ENCODE measurements at places on chromosomes 4 and X. TPM values are rescaled to one million over a fixed set of nuclear protein-coding genes. Genes with fewer than 3 reads are reported as not detected.

DNA sequence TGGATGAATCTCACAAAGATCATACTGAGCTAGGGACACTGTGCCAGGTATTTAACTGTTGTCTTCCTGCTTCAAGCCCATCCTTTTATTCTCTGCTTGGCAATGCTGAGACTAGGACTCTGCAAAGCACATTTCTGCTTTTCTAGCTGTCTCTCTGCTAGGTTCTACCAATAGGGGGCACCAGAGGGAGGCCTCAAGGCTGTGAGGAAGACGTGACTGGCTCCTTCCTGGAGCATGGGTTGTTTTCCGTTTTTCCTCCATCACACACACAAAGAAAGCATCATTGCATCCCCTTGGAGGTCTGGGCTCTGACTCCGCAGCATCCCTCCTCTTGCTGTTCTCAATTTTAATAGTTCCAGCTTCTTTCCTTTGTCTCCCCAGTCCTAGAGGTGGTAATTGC is 10.9 kb upstream of the DCTD start:
- DNase-seq, result no peak

DNA sequence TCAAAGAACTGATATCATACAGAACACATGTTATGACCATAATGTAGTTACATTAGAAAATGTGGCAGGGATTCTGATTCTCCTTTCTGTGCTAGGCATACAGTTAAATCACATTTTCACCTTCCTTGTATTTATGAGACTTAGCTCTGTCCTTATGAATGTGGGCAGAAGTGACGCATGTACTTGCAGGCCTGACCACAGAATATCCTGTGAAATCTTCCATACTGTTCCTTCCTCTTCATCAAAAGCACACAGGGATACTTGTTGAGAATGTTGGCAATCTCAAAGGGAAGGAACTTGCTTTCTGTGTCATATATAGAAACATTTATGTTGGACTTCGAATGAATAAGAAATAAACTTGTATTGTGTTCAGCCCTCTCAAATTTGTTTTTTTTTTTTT is 17.2 kb upstream of the MYOZ2 start:
- no peak for DNase-seq

- no peak for DNase-seq
These were observed 162.1 kb upstream of the EMCN start for GRCh38 chr4:100679926-100680325.

GRCh38 chrX:17679820-17680219 is 57.5 kb upstream of the SCML1 start:
- DNase-seq, result no peak

- no peak for DNase-seq
These were observed 14.7 kb upstream of the EPGN start for GRCh38 chr4:74293558-74293957.

DNA sequence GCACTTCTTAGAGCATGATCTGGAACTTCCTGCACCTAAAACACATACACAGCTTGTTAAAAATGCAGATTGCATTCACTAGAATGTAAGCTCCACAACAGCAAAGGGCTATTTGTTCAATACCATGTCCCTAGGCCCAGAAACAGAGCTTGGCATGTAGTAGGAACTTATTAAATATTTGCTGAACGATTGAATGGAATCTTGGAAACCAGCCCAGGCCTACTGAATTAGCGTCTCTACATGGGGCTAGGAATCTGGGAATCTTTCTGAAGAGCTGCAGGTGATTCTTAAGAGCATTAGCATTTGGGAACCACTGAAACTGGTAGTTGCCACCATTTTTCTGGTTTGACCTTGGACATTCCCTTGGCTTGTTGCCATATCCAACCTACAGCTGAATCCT is 234.1 kb downstream of the STIM2 start:
- no peak for DNase-seq

DNA sequence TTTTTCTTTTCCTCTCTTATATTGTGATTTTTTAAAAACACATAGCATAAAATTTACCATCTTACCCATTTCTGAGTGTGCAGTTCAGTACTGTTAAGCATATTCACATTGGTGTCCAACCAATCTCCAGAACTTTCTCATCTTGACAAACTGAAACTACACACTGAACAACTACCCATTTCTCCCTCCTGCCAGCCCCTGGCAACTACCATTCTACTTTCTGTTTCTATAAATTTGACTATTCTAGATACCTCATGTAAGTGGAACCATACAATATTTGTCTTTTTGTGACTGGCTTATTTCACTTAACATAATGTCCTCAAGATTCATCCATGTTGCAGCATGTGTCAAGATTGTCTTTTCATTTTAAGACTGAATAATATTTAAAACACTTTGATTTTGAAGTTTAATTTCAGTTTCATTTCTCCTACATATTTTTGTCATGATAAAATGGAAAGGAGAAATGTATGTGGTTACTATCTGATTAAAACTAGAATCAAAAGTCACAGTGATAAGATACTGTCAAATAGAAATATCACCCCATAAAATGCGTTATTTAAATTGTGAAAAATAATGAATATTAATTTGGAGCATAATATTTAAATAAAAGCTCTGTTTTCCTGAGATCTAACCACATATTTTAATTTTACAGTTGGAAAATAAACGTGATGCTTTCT is 122.8 kb downstream of the DIPK2B start:
- no peak for DNase-seq

DNA sequence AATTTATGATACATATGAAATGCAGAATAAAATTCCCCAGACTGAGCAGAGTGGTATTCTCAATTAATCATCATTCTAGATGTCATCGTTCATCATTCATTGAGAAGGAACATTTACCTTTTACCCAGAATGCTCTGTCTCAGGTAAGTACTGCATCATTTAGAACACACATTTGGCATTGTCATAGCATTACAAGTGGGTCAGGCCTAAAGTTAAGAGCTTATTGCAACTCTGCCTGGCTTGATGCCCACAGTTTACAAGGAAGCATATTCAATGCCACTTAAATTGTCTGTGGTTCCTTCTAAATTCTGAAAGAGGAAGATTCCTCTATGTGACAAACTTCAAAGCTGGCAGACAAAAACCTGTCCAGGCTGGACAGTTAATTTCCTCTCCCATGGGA is 87.3 kb downstream of the CAMK2D start:
- DNase-seq, result no peak

- DNase-seq, result no peak
These were observed 114.0 kb upstream of the FRG1 start for GRCh38 chr4:189826657-189827056.

DNA sequence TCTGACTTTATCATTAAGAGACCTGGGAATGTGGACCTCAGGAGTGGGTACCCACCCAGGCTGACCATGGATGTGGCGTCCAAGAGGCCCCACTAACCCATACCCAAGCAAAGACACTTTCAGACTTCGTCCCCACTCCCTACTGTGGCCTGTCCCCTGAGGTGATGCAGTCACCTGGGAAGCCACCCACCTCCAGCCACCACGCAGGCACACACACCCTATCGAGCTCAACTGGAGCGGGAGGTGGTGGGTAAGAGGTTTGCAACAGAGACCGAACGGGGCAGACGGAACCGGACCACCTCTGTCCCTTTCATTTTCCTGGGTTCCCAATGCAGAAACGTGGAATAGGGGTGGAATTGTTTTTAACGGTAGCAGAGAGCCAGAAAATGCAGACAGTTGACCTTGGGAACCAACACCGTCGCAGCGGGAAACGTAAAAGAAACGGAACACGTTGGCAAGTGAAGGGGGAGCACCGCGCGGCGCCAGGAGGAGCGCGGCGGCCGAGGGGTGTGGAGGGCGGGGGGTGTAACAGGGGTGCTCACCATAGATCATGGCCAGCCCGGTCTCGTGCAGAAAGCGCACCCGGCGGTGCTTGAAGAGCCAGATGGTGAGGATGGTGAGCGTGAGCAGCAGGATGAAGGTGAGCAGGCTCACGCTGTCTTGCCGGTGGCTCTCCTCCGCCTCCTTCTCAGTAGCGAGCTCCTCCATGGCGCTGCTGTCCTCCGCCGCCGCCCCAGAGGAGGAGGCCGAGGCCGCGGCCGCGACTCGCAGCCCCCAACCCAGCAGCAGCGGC is 559 bp downstream of the SLC9A7 start:
- no peak for DNase-seq

- peak; percentile 3 for DNase-seq
These were observed 137.4 kb downstream of the DKK2 start for GRCh38 chr4:106898621-106899230.

GRCh38 chrX:121216641-121217374 is 169.4 kb downstream of the GLUD2 start:
- DNase-seq, result no peak

- no peak for DNase-seq
These were observed 187.7 kb upstream of the GATB start for GRCh38 chr4:151948351-151949016.

GRCh38 chr4:40455340-40455902 is 120.3 kb downstream of the CHRNA9 start:
- no peak for DNase-seq

DNA sequence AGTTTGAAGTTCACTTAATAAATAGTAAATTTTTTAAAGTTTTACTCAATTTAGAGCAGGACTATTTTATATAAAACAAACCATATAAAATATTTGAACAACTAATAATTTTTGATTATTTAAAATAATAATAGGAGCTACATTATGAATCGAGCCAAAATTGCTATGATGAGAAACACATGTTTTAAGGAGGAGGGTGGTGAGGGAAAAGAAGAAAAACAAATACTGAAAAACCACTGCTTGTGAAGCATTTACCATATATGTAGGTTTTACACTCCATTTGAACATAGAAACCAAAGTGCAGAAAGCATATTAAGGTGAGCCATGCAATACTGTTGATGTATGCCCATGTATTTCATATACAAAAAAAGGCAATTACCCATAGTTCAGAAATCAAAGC is 448.9 kb downstream of the FSTL5 start:
- no peak for DNase-seq

GRCh38 chr4:6262847-6263487 is 6.7 kb upstream of the WFS1 start:
- no peak for DNase-seq

- DNase-seq, result no peak
These were observed 18.8 kb upstream of the MXD4 start for GRCh38 chr4:2280531-2281300.

GRCh38 chr4:12852338-12853307 is 631.5 kb downstream of the RAB28 start:
- DNase-seq, result peak; percentile 53

GRCh38 chr4:145644699-145645098 is 25.5 kb downstream of the MMAA start:
- no peak for DNase-seq

DNA sequence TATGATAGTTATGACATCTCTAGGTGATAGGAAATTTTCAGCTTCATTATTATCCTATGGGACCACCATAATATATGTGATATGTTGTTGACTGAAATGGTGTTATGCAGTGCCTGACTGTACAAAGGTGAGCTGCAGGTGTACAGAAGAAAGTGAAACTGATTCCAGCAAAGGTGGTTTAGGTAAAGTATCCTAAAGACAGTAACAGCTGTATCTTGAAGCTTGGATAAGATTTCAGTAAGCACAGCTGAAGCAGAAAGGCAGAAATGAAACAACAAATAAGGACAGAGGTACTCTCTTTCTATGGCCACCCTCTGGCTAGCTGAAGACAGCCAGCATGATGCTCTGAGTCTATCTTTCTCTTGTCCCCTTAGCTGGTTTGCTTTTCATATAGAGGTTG is 30.0 kb upstream of the PGK1 start:
- DNase-seq, result no peak

Gene CCSER1
- total RNA-seq, result 200 TPM

Gene GPC4
- 4.2 TPM for total RNA-seq

Gene ZC4H2
- total RNA-seq, result 14.1 TPM

Gene KLKB1
- total RNA-seq, result 0.45 TPM

Gene JADE1
- 33.5 TPM for total RNA-seq

Gene RS1
- total RNA-seq, result not detected

Gene ZFYVE28
- 5.7 TPM for total RNA-seq

Gene ABCG2
- total RNA-seq, result 12.7 TPM
